Bladder microvascular endothelial cell (primary cell): ENCODE measurements at places on chromosomes 13 and 19. TPM values are rescaled to one million over a fixed set of nuclear protein-coding genes. Genes with fewer than 3 reads are reported as not detected.

The CLEC4G gene
- total RNA-seq = not detected in 2 replicates

The HDGFL2 gene
- total RNA-seq = 53.1 and 58.3 TPM in 2 replicates

The LILRB4 gene
- not detected in 2 replicates for total RNA-seq

The SIAH3 gene
- not detected in 2 replicates for total RNA-seq

The UHRF1 gene
- total RNA-seq = 43.7 and 54.9 TPM in 2 replicates

The ELSPBP1 gene
- total RNA-seq = not detected in 2 replicates
